ENCODE measurements at places on chromosomes 13 and 19. TPM values are rescaled to one million over a fixed set of nuclear protein-coding genes. Genes with fewer than 3 reads are reported as not detected.

UHRF1 gene
- 34.6 TPM for total RNA-seq

CD37 gene
- total RNA-seq = not detected

CSNK1G2 gene
- 54.1 TPM for total RNA-seq

IGSF23 gene
- total RNA-seq = not detected

GRCh38 chr13:92896842-92897241, 329.8 kb upstream of the GPC6 start:
- DNase-seq = no peak

ZNF382 gene
- 3.0 TPM for total RNA-seq

- DNase-seq = peak; percentile 83
Measured at GRCh38 chr19:39398297-39398864, 7.2 kb downstream of the MED29 start.

CLDND2 gene
- not detected for total RNA-seq
